H4 (cell line): ENCODE measurements at places on chromosomes 7 and 10. TPM values are rescaled to one million over a fixed set of nuclear protein-coding genes. Genes with fewer than 3 reads are reported as not detected.
A peak's percentile ranks its signal among the peaks of the same experiment; 100 is the strongest.

DNA sequence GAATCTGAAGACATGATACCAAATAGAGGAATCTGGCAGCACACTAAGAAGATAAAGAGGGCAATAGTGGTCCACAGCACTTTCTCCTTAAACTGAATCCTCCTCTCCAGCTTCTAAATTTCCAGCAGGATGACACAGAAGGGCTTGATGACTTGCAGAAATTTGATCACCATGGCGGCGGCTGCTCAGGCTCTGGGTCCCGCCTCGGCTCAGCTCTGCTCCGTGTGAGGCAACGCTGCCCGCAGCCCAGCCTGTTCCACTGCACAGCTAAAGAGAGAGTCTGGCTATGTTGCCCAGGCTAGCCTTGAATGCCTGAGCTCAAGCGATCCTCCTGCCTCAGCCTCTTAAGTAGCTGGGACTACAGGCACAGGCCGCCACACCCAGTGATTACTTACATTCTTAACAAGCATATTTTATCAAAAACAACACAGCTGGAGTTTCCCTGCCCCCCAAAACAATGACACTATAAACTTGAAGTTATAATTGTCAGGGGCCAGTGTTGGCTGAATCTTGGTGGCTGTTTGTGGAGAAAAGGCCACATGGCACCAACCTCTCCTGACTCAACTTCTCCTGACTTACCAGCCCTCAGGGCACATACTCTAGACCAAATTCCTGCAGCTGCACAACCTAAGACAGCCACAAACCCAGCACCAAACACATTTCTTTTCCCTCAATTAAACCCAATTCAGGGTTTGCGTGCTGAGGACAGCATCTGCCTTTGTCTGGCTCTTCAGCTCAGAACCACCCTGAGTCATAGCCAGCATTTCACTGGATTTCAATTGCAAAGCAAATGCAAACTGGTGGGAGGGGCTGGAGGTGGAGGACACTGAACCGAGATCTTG, 11.6 kb upstream of the TNPO3 start:
- peak; percentile 93 for DNase-seq

- DNase-seq, result peak; percentile 77
Observed at GRCh38 chr7:34087892-34088891, 182.9 kb downstream of the BMPER start.

FKBP6 gene
- total RNA-seq, result not detected in 2 replicates

MEOX2 gene
- 0.08 TPM in 1 of 2 replicates, not detected in the other for total RNA-seq
